ENCODE measurements at places on chromosomes 7 and 10.

DNA sequence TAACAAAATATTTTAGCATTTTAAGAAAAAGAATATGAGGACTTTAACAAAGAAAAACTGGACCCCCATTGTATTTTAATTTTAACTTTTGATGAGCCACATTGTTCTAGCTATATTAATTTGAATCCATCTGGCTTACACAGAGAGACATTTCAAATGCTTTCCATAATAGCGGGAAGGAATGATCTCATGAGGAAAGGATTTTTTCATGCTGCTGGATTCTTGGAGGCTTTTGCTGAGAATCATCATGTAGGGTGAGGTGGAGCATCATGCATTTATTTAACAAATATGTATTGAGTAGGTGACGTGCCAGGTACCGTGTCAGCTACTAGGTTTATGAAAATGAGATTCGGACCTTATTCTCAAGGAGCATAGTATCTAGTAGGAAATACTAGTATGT lies 1006.3 kb downstream of the SORCS1 start:
- DNase-seq = no peak

DNA sequence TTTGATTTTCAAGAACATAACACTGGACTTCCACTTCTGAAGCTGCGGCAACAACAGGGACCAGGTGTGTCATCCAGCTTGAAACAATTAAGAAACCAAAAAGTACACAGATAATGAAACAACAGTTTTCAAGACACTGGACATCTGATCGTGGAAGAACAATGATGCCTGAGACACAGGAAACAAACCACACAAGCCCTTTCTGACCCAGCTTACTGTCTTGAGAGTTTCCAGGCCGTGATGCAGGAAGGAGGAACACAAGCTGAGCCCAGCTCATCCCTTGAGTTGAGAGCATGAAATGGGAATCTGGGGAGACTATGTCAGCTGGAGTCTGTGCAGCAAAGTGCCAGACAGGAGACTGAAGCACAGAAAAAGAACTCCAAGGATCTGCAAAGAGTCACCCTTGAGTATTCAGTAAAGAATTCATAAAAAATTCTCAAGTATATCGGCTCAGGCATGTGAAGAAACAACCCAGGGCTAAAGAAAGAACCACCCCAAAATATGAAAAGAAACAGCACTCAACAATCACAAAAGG lies 91.6 kb downstream of the RNF32 start:
- DNase-seq = no peak

GRCh38 chr7:28531291-28531690 lies 119.0 kb downstream of the CREB5 start:
- DNase-seq = no peak

DNA sequence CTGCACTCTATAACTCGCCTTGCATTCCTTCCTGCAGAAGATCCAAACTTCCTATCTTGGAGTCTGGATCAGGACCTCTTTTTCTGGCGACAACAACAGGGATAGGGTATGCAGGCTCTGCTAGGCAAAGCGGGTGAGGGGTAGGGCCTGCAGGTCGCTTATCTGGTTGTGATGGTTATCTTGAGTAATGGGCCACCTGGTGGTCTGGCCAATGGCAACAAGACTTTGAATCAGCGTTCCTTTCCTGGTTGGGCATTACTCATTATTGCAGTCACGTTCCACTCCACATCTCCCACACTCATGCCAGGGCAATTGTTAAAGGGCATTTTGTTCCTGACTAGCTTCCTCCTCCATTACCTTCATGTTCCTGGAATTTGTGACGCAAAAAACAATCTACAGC lies 48.4 kb upstream of the PLXDC2 start:
- no peak for DNase-seq

- no peak for DNase-seq
These were observed 188.6 kb upstream of the GDF10 start for GRCh38 chr10:47111329-47111862.

- no peak for DNase-seq
These were observed 19.6 kb downstream of the PCLO start for GRCh38 chr7:83143107-83143506.

- DNase-seq = no peak
These were observed 28.3 kb upstream of the LMTK2 start for GRCh38 chr7:98078197-98078870.

DNA sequence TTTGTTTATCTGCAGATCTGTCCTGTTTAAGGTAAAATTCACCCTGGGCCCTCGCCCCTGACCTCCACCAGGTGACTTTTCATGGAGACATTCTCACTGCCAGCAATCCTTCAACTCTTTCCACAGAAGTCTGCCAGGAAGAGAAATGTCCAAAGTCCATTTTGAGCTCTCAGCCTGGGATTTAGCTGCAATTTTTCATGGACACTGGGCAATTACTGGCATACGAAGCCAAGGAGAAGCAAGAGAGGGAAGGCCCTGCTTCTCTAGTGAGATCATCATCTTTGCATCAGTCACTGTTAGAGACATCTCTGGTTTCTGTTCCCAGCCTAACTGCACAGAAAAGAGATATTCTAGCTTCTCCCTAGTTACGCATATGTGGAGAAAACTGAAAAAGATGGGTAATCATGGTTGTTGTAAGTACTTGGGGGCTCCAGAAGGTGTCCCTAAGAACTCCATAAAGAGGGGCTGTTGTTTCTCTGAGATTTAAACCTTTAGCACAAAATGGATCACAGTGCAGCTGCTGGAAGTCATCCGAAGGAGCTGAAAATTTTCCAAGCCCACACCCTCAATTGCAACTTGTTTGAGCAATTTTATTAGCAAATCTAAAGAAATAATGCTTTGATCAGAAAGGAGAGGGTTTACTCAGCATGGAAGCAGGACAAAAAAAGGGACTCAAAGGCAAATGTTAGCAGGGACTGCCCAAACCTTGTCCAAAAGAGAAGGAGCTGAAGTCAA lies 168.9 kb downstream of the SNX10 start:
- DNase-seq = no peak

GRCh38 chr7:142365410-142365842 lies 107.6 kb upstream of the PRSS58 start:
- DNase-seq = no peak
